HL-60 (cell line): ENCODE measurements at places on chromosomes 16 and 17.
A peak's percentile ranks its signal among the peaks of the same experiment; 100 is the strongest.

GRCh38 chr16:70395345-70395901, 43.5 kb downstream of the ST3GAL2 start:
- peak; percentile 44 for DNase-seq

DNA sequence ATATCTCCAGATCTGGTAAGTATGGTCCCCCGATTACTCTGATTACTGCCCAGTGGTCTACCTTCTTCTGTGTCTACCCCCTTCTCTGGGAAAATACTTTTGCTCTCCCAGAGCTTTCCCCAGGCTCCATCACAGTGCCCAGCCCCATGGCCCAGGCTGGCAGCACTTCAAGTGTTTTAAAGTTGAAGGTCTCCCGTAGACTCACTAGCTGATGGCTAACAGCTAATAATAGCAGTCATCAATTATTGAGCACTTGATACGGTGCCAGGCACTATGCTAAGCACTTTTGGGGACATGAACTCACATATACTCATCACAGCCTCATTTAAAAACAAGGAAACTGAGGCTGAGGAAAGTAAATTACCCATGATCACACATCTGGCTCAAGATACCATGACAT, 33.4 kb downstream of the DCUN1D3 start:
- DNase-seq = no peak

GRCh38 chr17:66593116-66593515, 241.8 kb upstream of the CACNG5 start:
- no peak for DNase-seq

- DNase-seq = peak; percentile 52
These were observed 7.2 kb downstream of the SLC38A10 start for GRCh38 chr17:81287741-81288430.

DNA sequence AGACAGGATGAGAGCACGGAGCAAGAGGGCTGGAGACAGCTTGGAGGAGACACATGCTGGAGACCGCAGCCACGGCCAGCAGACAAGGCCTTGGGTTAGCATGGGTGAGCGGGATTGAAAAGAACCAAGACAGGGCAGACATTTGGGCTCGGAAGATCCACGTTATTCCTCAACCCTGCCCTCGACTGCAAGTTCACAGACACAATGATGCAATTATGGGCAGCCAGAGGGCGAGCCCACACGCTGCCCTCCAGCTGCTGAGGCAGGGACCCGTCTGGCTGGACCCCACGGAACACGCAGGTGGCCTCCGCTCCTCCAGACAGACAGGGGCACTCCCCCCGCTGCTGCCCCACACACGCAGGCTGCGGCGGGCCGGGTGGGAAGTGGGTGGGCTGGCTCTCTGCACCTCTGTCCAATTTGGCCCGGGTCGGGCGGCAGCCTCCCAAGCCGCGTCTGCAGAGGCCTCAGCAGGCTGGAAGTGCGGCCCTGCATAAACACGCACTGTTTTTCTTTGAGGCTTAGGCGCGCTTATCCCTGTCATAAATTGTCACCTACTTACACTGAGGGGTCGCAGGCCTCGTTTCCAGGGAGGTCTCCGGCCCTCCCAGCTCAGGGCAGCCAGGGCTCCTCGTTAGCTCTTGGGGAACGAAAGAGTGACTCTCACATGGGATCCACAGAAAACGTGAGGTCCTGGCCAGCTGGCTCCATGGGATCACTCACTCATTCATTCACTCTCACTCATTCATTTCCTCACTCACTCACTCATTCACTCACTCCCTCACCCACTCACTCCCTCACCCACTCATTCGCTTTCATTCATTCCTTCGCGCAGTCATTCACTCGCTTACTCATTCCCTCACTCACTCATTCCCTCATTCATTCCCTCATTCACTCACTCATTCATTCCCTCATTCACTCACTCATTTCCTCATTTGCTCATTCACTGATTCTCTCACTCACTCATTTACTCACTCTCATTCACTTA, 303.9 kb downstream of the C16orf95 start:
- DNase-seq = no peak

DNA sequence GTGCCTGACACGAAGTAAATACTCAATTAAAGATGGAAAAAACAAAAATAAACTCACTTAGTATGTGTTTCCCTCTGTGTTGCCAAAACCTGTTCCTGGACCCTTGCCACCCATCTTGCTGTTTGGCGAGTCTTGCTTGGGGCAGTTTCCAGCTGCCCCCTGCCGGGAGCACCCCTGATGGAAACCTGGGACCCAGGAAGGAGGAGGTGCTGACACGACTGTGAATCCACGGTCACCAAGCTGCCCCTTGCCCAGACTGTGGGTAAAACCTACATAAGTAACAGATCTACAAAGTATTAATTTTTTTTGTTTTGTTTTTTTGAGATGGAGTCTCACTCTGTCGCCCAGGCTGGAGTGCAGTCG, 50.1 kb upstream of the SIAH1 start:
- DNase-seq = no peak

- DNase-seq = peak; percentile 44
These were observed 45.1 kb upstream of the IRF8 start for GRCh38 chr16:85853547-85854545.

- no peak for DNase-seq
These were observed 5.4 kb downstream of the KCTD5 start for GRCh38 chr16:2687531-2688308.

DNA sequence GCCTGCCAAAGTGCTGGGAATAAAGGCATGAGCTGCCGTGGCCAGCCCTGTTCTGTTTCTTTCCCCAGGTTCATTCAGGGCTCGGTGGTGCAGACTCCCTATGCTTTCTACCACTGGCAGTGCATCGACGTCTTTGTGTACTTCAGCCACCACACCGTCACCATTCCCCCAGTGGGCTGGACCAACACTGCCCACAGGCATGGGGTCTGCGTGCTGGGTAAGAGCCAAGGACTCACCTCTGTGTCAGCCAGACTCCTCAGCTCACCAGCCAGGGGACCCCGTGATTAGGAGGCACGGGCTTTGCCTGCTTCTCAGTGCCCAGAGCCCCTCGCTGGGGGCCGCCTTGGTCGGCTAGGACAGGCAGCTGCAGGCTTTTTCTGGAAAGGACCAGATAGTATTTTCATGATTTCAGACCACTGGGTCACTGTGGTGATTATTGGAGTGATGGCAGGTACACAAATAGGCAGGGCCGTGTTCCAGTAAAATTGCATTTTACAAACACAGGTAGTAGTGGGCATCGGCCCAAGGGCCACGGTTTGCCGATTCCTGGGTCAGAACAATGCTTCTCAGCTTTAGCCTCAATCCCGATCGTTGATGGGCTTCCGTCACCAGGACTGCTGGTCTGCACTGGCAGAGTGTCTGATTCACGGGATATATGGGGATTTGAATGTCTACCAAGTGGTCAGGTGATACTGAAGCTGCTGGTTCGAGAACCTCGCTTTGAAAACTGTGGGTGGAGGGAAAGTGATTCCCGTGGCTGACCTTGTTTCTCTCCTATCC, 5.0 kb downstream of the ENGASE start:
- no peak for DNase-seq

GRCh38 chr17:35372846-35373533, 431 bp downstream of the SLFN11 start:
- DNase-seq = no peak

GRCh38 chr16:80981103-80981502, 25.6 kb downstream of the CMC2 start:
- DNase-seq = no peak

- DNase-seq = peak; percentile 63
These were observed 24.4 kb downstream of the LAT start for GRCh38 chr16:29009050-29009837.

GRCh38 chr16:83733301-83733700, 74.5 kb upstream of the HSBP1 start:
- DNase-seq = no peak

- no peak for DNase-seq
These were observed 127.5 kb upstream of the CRHR1 start for GRCh38 chr17:45656527-45657181.

DNA sequence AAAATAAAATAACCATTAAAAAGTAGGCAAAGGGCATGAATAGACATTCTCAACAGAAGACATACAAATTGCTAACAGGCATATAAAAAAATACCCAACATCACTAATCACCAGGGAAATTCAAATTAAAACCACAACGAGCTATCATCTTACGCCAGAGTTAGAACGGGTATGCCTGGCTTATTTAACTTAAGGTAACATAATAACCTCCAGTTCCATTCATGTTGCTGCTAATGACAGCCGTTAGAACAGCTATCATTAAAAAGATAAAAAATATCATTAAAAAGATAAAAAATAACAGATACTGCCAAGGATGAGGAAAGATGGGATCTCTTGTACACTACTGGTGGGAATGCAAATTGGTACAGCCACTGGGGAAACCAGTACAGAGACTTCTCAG, 89.3 kb downstream of the GAS7 start:
- DNase-seq = no peak

GRCh38 chr16:67948015-67948414, 4.1 kb upstream of the LCAT start:
- DNase-seq = no peak

DNA sequence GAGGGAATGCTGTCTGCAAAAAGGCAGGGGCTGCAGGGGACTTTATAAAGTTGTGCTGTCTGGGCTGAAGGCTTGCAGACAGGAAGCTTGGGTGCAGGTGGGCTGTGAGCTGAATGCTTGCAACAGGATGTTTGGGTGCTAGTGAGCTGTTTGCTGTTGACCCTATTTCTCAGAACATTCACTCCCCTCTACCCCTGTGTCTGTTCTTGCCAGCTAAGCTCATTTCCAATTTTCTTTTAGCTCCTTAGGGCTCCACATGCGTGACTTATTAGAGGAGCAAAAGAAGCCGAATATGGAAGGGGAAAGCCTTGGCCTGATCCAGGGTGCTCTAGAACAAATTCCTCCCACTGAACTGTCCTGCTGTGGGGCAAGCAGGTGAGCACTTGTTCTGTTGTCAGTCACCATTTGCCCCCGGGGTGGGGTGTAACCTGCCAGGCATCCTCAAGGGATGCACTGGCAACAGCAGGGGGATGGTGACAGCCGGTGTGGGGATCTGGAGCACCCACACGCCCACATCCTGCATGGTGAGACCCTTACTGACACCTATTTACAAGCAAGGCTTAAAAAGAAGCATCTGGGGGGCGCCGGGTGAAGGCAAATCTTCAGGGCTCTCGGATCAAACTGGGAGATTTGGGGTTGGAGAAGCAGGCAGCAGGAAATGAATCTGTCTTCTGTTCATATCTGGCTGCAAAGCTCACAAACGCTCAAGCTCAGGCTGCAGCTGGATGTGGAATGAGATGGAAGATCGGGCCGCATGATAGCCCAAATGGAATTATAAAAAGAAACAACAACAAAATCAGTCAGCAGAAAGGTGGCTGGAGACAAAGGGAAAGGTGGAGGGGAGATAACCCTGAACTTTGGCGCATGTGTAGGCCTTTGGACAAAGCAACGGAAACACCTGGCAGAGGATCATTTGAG, 21.1 kb upstream of the NUP93 start:
- no peak for DNase-seq

- peak; percentile 69 for DNase-seq
These were observed 2.7 kb downstream of the NDUFAF8 start for GRCh38 chr17:81241648-81242420.

GRCh38 chr17:80152081-80152702, 5.3 kb upstream of the EIF4A3 start:
- peak; percentile 92 for DNase-seq

DNA sequence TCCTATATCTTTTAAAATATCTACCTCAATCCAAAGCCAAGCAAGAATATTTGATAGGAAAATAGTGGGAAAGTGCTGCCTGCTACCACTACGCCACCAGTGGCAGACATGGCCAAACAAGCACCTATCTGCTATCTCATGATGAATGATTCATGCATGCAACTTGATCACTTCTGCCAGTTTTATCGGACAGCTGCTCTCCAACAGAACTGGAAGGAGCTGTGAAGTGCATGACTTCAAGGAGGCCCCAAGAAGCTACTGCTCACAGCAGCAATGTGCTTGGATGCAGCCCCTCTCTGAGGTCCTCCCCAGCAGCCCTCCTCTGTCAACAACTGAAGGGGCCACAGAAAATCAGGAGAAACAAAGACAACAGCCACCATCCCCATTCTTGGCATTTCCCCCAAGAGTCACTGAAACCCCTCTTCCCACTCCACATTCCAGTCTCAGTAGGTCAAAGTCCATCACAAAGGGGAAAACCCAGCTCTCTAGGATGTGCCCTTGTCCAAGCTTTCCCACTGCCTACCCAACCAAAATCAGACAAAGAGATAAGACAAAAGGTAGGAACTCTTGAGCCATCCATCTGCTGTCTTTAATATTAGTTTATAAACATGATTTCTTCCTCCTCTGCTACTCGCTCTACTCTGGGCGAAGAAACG, 215.3 kb downstream of the C16orf78 start:
- no peak for DNase-seq
